ENCODE measurements at places on chromosomes 5 and 9.
A peak's percentile ranks its signal among the peaks of the same experiment; 100 is the strongest.

- DNase-seq: no peak
These were observed 35.5 kb upstream of the CDKN2B start for GRCh38 chr9:22044583-22044982.

GRCh38 chr5:158832731-158833130 lies 267.0 kb downstream of the EBF1 start:
- no peak for DNase-seq

DNA sequence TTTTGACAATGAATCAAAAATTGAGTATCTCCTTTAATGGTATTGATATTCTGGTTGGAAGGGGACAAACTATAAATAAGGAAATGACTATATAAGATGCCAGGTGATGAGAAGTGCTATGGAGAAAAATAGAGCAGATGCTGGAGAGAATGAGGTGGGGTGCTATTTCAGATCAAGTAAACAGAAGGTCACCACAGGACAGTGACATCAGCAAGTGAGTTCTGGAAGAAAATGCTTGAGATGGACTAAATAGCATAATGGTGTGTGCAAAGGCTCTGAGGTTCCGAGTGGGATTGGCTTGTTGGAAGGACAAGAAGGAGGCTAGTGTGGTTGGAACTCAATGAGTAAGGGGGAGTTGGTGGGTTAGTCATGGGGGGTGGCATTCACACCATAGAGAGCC lies 157.5 kb upstream of the SGCD start:
- no peak for DNase-seq

DNA sequence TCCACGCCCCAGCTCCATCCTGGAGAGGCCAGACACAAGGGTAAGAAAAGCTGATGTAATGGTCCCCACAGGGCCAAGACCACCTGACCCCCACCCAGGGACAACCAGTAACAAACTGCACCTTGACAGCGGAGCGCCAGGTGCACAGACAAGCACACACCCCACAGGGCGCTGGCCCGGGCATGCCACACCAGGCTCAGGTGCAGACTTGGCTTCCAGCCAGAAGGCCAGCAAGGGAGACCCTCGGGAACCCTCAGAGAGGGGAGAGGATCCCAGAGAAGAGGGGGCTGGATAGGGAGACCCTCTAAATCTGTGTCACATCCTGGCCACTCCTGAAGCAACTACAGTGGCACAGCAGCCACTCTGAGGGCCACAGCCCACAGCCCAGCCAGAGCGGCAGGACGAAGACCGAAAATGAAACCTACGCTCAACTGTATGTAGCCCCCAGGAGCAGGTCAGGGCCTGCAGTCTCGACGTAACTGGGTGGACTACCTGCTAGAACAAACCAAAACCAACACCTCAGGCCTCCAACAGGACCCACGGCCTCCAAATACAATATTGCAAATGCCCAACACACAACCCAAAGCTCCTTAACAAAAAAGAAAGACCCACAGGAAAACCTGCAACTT lies 18.5 kb downstream of the CAMSAP1 start:
- no peak for DNase-seq

GRCh38 chr5:124583469-124584350 lies 162.7 kb downstream of the ZNF608 start:
- peak; percentile 4 for DNase-seq

DNA sequence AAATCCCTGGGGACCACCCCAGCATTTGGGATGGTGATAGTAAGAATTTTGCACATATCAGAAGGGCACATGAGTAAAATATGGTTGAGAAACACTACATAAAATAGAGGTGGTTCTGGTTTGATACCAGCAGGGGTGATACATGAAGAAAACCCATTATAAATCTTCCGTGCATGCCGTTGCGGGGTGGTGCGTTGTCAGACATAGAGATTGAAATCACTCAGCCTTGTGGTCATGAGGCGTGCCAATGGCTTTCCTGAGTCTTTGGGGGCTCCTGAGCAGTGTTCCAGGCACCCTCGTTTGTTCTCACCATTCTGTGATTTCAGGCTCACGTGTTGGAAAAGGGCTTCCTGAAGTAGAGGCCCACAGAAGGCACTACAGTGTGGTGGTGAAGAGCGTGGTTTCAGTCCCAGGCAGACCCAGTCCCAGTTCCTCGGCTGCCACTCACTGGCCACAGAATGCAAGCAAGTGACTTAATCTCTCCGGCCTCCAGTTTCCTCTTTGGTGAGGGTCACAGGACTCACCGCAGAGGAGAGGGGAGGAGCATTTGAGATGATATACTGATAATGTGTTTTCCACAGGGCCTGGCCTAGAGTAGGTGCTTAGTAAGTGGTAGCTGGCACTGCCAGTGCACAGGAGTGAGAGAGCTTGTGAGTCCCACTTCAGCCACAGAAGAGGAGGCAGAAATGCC lies 20.5 kb upstream of the GLRX start:
- peak; percentile 43 for DNase-seq

- no peak for DNase-seq
These were observed 95.0 kb downstream of the MRPS27 start for GRCh38 chr5:72224946-72225463.

DNA sequence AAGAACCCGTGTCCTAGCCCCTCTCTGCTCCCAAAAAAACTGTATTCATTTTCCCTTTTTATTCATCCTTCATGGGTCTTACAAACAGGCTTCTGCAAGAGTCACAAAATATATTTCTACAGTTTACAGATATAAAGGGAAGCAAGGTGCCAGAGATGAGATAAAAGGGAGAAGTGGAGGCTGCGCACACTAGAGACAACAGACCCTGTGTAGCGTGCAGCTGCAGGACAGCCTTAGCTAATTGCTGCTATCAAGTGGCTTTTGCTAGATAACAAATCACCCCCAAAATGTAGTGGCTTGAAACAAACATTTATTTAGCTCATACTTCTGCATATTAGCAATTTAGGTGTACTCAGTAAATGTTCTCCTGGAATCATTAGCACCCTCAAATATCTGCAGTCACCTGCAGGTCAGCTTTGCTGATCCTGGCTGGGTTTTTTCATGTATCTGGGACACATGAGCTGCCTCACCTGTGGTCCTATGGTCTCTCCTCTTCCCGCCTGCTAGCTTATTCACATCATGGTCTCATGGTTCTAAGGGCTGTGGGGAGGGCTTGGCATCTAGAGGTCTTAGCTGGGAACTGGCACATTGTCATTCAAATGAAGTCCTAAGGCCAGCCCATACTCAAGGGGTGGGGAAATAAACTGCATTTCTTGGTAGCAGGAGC lies 29.4 kb downstream of the ARHGEF37 start:
- no peak for DNase-seq

- DNase-seq: no peak
These were observed 136.8 kb downstream of the TENT4A start for GRCh38 chr5:6850106-6850432.

GRCh38 chr5:113474100-113474728 lies 14.0 kb downstream of the MCC start:
- DNase-seq: no peak

- DNase-seq: no peak
These were observed 5.8 kb downstream of the GRM6 start for GRCh38 chr5:178989311-178989710.

DNA sequence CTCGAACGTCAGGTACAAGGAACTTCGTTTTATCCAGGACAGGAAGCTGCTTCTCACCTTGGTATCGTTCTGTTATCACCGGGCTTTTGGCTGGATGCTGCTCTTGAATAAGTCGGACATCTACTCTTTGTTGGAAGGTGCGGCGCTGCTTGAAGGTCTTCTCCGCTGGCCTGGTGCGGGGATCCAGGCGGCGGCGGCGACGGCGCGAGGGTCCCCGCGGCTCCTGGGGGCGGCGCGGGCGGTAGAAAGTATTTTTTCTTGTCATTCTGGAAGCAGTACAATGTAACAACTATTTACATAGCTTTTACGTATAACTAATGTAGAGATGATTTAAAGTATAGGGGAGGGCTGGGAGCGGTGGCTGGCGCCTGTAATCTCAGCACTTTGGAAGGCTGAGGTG lies 52.3 kb downstream of the ACER2 start:
- no peak for DNase-seq

DNA sequence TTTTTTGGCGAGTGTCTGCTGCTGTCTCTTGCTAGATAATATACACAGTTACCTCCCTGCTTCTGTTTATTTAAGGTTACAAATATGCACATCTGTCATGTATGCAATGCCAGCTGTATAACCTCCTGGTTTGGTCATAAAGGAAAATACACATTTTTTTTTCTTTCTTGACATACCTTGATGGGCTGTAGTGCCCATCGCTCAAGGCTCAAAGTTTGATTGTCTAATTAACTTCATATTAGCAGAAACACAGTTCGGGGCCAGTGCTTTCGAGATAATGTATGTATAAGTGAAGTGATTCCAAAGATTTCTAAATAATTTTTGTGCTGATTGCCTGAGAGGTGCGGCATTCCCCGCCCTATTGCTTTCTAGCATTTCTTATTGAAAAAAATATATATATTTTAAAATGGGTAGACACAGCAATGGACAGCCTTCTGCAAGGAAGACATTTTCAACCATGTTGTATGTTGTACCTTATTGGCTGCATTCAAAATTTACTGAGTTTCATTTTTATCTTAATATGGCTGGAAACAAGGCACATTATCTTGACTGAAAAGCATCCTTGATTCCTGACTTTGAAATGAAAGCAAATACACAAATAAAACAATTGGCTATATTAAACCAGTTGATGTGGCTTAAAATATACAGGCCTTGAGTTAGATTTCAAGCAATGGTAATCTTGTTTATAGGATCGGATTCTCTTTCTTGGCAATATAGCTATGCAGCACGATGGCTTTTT lies 206.2 kb downstream of the MEF2C start:
- no peak for DNase-seq

DNA sequence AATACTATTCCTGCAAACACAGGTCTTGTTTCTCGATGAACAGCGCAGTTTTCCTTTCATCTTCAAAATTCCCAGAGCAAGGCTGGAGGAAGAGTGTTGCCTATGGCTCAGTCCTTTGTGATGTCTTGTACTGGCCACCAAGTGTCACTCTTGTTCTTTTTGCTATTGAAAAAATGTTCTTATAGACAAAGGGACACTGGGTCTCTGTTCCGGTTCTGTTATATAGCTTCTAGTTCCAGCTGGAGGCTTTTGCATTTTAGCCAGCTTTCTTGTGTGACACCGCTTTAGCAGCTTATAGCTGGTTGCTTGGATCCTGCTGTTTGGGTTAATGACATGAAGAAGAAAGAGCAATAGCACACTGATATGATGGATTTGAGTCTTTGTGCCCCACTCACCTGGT lies 343.7 kb upstream of the KCNN2 start:
- DNase-seq: no peak

DNA sequence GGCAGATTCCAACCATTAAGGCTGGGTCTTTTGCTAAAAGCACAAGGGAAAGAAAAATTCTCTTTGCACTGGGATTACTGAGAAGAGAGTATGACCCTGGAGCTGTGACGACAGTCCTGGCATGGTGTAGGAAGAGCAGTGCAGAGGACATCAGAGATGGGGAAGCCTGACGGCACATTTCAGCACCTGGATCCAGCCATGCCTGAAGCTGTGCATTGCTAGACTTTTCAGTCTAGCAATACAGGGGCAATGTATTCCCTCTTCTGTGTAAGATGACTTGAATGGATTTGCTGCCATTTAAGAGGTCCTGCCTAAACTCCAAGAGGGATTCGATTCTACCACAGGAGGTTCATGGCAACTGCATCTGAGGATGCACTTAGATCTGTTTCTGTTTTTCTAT lies 12.3 kb upstream of the MRNIP start:
- DNase-seq: no peak

DNA sequence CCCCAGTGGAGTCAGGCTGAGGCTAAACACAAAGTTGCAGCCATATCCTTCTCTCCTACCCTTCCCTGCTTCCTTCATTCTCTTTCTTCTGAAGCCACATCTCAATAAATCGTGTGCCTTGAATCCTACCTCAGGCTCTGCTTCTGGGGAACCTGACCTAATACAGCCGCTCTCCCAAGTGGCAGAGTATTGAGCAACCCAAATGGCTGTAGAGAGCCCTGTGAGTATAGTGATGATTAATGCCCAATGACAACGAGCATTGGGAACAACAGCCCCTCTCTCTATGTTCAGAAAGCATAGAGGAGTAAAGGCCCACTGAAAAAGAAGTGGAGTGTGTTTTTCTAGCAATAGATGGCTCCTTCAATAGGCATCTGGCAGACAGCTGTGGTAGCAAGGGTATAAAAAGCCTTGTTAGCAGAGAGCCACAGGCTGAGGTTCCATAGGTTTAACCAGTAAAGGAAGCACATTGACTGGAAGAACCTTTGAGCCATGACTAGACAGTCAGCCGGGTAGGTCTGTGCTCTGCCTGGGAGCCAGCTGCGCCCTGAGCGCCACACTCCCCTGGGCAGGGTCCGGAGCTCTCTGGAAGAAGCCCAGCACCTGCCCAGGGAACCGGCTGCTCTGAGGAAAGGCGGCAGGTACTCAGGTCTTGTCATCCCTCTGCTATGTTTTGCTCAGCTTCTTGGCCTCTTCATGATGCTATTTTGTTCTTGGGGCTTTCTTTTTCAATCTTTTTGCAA lies 22.6 kb upstream of the HSPA9 start:
- DNase-seq: no peak

DNA sequence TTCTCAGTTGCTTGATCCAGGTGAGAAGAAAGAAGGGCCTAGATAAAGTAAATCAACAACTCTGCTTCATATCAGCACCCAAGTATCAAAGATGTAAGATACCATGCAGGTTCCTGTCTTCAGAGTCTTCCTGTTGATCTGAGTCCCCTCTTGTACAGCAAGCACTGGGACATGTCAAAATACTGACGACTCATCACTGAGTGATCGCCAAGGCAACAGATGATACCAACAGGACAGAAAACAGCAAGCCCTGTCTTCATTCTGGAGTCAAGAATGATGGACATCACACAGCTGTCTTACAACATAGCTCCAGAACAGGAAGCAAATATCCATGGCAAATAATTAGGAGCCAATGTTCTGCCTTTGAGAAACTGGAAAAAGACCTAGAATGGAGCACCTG lies 83.7 kb downstream of the TARS1 start:
- DNase-seq: no peak

- no peak for DNase-seq
These were observed 181.7 kb upstream of the S1PR3 start for GRCh38 chr9:88809355-88810161.

DNA sequence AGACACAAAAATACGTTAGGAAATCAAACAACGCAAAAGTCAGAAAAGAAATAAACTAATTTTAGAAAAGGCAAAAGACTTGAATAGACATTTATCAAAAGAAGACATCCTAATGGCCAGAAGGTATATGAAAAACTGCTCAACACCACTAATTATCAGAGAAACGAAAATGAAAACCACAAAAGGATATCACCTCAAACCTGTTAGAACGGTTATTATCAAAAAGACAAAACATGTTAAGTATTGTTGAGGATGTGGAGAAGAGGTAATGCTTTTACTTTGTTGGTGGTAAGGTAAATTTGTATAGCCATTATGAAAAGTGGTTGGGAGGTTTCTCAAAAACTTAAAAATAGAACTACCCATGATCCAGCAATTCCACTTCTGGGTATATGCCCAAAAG lies 230.0 kb upstream of the RGMB start:
- no peak for DNase-seq

Data from stimulated activated CD4-positive, alpha-beta T cell treated with anti-CD3 and anti-CD28 coated beads, Interleukin-4, amount 100 ng/mL, for 1 hour (primary cell).